ENCODE measurements at places on chromosomes 6 and 20.

DNA sequence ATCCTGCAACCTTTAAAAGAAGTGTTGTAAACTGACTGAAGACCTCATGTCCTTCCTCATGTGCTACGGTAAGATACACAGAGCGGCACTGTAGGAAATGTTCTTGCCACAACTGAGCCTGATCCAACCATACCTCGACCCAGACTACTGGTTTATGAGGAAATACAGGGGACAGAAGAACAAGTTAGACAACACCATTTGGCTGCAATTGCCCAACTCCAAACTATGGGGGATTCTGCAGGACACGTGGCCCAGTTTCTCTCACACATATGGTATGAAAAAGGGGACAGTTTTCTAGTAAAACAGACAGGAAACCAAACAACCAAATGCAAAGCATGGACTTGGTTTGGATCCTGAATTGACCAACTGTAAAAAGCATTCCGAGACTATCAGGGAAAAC is 10.5 kb downstream of the PRPH2 start:
- no peak for DNase-seq

DNA sequence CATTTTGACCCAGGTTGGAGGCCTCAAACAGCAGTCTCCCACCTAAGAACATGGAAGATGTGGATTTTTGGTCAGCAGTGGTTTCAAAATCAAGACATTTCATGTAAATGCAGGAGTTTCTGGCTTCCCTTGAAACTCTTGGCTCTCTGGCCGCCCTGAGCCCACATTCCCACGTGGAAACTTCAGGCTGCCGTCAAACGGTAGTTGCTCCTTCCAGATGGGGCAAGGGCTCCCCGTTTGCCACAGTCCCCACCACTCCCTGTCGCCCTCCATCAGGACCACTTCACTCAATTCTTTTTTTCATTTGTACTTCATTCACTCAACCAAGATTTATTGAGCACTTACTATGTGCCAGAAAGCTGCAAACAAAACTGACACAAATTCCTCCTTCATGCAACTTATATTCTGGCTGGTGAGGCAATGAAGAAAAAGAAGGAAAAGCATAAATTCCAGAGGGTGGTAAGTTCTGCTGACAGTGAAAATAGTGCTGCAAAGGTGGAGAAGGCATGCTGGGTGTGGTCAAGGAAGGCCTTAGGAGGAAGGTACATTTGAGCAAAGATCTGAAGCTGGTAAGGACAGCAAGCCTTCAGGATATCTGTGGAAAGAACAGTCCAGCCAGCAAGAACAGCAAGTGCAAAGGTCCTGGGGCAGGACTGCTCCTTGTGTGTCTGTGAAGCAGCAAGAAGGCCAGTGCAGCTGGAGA is 62.9 kb upstream of the PTPN1 start:
- no peak for DNase-seq

- no peak for DNase-seq
Measured at GRCh38 chr20:23582293-23582692, 14.0 kb upstream of the CST9L start.

- no peak for DNase-seq
Measured at GRCh38 chr20:13042458-13042794, 33.7 kb downstream of the SPTLC3 start.

GRCh38 chr20:46458866-46459750 is 52.7 kb upstream of the ELMO2 start:
- DNase-seq: peak; percentile 19

DNA sequence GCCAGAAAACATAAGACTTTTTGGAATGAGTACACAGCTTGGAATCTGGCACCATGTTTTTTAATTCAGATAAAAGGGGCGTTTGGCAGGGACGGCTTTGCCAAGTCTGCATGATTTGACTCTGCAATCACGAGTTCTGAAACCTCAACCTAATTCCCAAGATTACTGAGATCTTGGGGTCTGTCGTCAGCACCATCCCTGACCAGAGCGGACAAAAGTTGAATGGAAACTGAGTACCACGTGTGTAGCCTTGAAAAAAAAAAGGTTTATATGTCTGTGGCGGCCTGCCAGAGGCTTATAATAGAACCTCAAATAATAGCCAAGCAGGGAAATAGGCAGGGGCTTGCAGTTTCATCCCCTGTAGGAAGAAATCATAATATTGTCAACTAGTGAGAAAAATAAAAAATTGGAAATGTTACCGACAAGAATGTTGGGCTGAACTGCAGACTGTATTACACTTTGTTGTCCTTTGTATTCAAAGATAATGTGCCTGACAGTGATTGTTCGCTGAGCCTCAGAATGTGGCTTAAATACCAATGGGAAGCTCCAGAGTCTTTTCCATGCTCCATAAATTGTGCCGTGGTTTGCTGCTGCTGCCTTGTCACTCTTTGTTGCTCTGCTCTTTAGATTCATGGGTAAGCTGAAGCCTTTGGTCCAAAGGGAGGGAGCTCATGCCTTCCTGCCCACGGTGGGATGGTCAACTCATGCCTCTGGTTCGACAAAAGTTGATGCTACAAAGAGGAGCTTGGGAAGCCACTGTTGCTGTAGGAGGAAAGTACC is 118.8 kb upstream of the ARID1B start:
- no peak for DNase-seq

GRCh38 chr20:44689809-44690208 is 25.4 kb upstream of the CCN5 start:
- DNase-seq: no peak

GRCh38 chr20:32481311-32482142 is 103.6 kb downstream of the NOL4L start:
- DNase-seq: no peak

DNA sequence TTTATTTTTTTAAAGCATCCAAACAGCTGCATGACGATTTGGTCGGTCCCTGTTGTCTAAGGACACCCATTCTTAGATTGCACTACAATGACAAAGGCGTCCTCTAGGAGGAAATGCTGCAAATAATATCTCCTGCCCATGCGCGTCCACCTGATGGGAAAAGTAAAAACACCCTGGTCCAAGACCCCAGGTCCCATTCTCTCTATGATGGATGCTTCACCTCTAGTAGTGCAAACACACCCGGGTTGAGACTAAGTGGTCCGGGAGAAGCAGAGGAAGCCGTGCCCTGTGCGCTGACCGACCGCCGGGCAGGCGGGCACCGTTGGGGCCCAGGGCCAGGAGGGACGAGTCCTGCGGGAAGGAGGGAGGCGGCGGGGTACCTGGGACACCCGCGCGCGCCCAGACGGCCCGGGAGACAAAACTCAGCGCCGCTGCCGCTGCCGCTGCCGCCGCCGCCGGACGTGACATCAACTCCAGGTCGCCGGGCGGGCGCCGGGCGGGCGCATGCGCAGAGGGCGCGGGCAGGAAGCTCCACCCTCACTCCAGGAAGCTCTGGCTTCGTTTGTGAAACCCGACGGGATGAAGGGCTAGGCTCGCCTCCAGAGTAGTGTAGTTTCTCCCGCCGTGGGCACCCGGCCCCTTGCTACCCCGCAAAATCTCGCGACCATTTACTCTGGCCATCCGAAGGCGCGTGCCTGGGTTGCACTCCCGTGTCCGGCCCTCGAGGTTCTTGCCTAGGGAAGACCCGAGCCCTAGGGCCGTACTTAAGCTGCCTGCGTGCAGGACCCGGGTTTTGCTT is at the start of gene TBC1D7:
TBC1D7 (minus strand) TSS at position 462 of the 799 bp plus-strand sequence. CDS start 1,639 bp downstream, outside the sequence.
- DNase-seq: peak; percentile 93

DNA sequence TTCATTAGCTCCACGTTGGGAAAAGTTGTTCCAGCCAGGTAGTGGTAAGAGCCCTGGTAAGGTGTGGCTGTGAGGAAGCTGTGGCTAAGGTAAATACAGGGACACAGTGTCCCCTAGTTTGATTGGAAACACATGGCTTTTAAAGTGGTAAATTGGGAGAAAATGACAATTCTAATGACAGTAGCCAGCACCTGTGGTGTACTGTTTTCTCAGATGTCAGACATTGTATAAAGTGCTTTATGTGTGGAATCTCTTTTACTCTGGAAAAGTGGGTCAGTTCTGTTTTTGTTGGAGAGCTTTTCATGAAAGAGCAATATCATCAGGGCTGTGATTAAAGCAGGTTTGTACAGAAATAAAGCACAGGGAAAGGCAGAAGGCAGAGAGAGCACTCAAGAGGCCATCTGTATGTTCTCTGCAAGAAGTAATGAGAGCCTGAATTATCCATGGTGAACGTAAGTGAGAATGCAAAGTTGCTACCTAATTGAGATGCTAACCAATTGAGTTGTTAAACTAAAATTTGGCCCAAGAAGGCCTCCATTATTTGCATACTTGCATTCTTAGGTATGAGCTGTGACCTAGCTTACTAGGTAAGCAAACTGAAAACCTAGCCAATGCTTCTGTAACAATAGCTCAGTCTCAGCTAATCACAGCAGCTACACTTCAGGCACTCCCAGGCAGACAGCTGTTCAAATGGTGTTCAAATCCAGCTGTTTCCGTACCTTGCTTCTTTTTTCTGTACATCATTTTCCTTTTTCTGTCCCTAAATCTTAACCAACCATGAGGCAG is 28.2 kb downstream of the MRAP2 start:
- no peak for DNase-seq

- no peak for DNase-seq
Measured at GRCh38 chr20:36113036-36113435, 41.5 kb upstream of the EPB41L1 start.

Measured in activated T-cell treated with anti-CD3 and anti-CD28 coated beads, Interleukin-2, amount 50 U/mL, for 48 hours (primary cell).